ENCODE measurements at places on chromosomes 5 and 9.

DNA sequence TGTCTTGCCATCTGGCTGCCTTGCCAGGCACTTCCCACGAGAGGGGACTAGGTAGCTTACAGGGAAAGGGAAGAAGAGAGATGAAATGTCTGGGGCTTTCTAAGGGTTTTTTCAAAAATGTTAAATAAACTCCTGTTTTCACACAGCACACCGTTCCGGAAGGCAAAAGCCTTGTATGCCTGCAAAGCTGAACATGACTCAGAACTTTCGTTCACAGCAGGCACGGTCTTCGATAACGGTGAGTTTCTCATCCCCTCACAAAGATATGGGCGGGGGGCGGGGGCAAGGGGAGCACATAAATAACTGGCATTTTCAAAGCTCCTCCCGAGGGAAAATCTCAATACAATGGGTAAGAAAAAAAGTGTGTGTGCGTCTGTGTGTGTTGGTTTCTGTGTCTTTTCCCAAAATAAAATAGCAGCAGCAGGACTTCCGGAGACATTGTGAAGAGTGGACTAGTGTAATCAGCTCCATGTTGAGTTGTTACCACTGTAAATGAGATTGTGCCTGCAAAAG is 189.6 kb downstream of the NR3C1 start:
- no peak for DNase-seq

GRCh38 chr9:78014776-78015175 is 16.8 kb downstream of the GNAQ start:
- no peak for DNase-seq

GRCh38 chr5:108561416-108562204 is 179.7 kb upstream of the FBXL17 start:
- no peak for DNase-seq

DNA sequence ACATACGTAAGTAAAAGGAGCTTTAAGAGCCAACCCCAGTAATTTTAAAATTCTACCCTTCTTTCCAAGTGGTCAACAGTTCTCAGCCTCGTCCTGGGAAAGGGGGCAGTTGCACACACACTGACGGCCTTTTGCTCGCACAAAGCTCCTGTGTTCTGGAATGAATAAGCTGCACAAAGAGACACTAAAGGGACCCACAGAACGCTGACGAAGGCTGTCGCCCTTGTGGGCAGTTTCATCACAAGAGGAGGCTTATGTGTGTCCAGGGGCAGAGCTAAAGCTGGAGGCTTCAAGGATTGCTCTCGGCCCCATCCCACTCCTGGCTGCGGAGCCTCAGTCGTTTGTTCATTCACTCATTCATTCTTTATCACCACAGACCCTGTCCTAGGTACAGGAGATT is 67.0 kb upstream of the NEK6 start:
- no peak for DNase-seq

GRCh38 chr5:82719368-82719767 is 357.8 kb downstream of the TMEM167A start:
- no peak for DNase-seq

- DNase-seq, result no peak
Observed at GRCh38 chr5:123875561-123876275, 363.7 kb downstream of the CSNK1G3 start.

- peak; percentile 60 for DNase-seq
Observed at GRCh38 chr9:133862585-133863256, 124.6 kb upstream of the SARDH start.

GRCh38 chr5:11946317-11946716 is 42.1 kb upstream of the CTNND2 start:
- no peak for DNase-seq

GRCh38 chr9:83930881-83931280 is 9.6 kb upstream of the KIF27 start:
- DNase-seq, result no peak

- no peak for DNase-seq
Observed at GRCh38 chr5:116475338-116475737, 99.3 kb downstream of the SEMA6A start.

DNA sequence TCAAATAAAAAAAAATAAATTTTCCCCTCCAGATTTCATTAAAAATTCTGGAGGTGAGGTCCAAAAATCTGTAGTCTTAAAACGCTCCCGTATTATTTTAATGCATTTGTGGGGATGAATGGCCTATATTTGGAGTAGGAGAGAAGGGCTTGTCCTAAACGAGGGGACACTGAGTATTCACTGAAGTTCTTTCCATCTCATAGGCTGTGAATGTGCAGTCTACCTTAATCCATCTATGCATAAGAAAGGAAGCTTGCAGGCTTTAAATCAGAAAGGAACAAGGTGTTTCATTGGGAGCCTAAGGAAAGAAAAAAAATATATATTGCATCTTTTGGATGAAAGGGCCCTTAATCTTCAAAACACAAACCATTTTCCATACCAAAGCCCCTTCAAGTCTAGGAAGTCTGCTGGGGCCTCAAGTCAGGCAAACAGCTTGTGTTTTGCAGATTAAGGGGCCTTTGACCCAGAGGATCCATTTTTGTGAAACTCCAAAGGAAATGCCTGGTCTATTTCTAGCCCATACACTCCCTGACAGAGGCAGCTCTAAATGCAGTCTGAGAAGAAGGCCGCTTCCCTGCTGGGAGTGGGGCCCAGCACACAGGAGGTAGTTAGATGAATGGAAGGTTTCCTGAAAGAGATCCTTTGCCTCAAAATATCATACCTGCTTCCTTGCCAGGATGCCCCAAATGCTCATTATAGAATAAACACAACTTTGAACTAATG is 35.6 kb downstream of the BRINP1 start:
- no peak for DNase-seq

GRCh38 chr9:98227883-98228282 is 27.6 kb downstream of the TBC1D2 start:
- no peak for DNase-seq
